ENCODE measurements at places on chromosomes 12 and 14. TPM values are rescaled to one million over a fixed set of nuclear protein-coding genes. Genes with fewer than 3 reads are reported as not detected.
A peak's percentile ranks its signal among the peaks of the same experiment; 100 is the strongest.

DNA sequence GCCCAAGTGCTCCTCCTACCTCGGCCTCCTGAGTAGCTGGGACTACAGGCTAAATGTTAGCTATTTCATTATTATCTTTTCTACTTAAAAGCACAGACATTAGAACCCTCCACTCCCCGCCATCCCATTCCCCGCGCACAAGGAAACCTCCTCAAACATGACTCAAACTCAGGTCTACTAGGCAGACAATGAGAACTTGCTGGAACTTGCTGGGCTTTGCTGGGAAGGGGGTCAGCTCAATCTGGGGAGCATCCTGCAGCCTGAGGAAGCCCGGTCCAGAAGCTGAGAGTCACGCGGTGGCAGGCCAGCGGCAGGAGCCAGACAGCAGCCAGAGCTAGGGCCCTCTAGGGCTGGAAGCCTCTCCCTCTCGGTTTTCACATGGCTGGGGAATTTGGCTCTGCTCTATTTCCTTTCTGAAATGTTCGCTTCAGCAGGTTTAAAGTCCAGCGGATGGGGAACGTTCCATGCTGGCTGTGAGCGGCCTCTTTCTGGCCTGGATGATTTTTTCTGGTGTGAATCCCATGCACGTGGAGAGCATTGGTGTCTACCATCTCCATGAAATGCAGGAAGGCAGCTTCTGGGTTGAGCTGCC, 68.5 kb downstream of the SLC6A12 start:
- peak; percentile 67 for DNase-seq

DNA sequence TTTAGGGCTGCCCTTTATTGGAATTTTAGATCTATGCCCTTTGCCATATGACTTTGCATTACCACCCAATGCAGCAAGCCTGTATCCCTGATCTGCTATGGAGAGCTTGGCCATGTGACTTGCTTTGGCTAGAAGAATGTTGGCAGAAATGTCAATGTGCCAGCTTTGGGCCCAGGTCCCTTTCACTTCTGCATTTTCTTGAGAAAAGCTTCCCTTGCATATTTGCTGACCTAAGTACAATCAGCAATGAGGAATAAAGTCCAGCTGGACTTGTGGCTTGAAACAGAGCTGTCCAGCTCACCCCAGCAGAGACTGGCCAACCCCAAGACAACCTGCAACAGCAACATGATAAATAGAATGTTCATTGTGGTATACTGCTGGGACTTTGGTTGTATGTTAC, 135.9 kb downstream of the PAH start:
- DNase-seq, result no peak

- no peak for DNase-seq
These were observed 45.1 kb downstream of the KCNA1 start for GRCh38 chr12:4954621-4955354.

DNA sequence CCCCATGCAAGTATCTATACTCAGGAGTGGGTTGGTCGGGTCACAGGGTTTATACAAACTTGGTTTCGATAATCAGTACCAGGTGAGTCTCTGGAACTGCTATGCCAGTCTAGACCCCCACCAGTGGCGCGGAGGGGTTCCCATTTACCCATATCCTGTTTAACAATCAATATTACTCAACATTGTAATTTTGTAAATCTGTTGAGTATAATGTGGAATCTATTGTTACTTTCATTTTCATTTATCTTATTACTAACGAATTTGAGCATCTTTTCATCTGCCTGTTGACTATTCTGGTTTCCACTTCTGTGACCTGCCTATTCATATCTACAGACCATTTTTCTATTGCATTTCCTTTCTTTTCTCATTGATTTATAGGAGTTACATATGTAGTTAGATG, 275.2 kb upstream of the CRY1 start:
- no peak for DNase-seq

DNA sequence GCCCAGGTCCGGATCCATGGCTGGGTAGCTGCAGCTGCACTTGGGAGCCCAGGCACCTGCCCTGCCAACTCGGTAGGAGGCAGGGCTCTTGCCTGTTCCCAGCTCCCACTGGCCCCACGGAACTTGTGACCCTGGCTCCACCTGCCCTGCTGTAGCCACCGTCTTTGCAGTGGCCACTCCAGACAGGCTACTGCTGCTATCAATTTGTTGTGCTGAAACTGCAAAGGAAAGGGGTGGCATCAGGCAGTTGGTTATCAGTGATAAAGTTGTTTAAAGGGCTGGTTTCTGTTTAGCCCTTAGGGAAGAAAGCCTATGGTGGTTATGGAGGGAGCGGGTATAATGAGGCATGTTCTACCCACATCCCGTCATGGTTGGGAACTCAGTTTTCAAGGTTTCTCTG, 32.1 kb upstream of the ARID2 start:
- DNase-seq, result no peak

- DNase-seq, result no peak
These were observed 10.6 kb upstream of the PRPF39 start for GRCh38 chr14:45073231-45073879.

DNA sequence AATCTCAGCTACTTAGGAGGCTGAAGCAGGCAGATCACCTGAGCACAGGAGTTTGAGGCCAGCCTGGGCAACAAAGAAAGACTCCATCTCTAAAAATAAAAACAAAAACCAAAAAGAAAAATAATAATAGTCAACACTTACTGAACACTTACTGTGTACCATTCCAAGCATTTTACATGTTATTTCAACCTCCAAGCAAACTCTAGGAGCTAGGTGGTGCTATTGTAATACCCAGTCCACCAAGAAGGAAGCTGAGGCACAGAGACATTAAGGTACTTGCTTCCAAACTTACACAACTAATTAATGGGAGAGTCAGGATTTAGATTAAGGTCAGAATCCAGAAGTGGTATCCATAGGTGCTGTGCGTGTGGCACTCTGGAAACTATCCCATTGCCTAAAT, 13.7 kb upstream of the OR6J1 start:
- no peak for DNase-seq

GRCh38 chr12:45626965-45627364, 102.5 kb upstream of the ARID2 start:
- no peak for DNase-seq

DNA sequence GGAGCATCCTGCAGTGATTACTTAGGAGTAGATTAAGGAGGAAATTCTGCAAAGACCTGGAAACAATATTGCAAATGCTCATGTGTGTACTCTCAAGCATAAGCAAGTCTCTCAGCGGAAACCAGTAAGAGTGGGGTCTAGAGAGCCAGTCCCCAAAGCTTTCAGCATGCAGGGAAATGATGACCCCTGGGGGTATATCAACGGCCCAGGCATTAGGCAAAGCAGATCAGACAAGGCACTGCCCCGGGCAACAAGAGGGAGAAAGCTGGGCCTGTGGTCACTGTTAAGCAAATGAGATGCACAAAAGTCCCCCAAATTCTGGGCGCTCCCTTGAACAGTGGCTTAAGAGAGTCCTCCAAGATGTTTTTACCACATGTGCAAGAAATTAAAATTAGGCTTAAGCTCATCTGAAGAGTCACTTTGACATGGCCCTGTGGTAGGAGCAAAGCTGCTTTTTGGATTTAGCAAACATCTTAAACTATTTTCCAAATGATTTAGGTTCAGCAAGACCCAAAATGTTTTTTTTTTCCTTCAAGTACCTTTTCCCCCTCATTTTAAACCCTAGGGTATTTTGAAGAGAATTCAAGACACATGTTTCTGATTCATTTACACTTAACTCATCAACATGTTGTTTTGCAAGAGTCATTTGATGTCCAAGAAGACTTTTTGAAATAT, 457.1 kb upstream of the TBX3 start:
- no peak for DNase-seq

DNA sequence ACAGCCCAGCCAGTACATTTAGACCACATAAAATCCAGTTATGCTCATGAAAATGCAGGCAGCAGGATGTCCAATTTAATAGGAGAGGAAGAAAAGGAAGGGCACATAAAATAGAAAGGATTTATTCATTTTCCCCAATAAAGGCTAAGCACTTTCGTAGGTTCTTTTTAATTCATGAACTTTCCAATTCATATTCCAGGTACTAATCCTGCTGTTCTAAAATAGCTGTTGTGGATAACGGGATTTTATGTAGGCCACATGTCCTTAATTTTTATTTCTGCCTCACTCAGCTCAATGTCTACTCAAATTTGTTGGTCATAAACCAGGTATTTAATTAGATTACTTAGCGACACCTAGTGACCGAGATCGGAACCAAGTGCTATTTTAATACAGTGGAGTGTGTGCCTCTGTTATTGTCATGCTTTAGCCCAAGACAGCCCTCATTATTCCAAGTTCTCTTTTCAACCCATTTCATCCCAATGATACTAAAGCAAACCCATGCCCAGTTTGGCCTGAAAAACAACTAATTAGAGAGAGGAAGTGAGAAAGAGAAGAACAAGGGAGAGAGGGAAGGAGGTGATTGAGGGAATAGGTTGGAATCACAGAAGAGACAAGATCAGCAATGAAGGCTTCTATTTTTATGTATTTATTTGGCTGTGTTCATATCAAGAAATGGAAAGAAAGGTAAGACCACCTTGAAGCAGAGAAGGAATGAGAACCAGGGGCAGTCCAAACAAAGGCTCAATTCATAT, 45.9 kb upstream of the IFNG-AS1 start:
- DNase-seq, result peak; percentile 77

DNA sequence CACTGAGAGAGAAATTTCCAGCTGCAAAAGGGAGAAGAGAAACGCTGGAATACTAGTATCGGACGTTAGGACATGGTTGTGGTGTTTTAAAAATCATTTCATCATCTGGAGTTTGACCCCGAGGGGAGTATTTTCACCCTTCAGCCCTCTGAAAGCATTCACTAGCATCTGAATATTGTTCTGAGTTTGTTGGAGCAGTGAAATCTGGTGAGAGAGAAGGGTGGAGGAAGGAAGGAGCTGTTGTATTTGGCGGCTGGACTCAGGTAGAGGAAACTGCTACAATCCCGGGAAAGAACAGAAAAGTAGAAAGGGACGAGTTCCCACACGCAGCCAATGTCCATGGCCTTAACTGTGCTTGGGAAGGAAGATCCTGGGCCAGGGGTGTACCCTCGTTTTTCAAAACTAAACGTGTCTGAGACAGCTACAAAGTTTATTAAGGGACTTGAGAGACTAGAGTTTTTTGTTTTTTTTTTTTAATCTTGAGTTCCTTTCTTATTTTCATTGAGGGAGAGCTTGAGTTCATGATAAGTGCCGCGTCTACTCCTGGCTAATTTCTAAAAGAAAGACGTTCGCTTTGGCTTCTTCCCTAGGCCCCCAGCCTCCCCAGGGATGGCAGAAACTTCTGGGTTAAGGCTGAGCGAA, 896 bp upstream of the CDKN1B start:
- no peak for DNase-seq

GRCh38 chr14:100341301-100342031, 18.3 kb downstream of the SLC25A47 start:
- no peak for DNase-seq

DNA sequence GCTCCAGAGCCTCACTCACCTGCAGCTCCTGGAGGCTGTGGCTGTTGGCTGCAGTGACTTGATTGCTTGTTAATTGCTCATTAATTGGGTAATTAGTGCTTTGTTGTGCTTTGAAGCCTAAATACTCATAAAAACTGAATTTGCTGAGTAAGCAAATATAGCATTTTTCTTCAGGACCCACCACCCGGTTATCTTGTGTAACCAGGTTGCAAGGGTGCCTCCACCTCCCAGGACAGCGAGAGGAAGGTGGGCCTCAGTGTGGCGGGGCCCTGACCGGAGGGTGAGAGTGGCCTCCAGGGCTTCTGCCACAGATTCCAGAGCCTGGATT, 48.7 kb downstream of the FBRSL1 start:
- no peak for DNase-seq

DNA sequence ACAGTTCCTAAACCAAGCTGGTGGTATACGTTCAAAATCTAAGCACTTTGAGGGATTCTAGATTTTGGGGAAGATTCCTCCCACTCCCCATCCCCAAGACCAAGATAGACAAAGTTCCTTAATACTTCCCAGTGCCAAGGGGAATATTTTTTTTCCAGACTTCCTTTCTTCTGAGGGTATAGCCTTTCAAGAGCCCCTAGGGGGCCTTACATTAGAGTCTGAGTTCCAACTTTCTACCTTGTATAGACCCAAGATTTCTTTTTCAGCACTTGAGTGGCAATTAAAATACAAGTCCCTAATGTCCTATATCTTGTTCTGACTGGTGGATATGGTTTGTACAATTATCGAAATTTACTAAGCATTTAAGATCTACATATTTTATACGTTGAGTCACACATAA, 28.7 kb upstream of the SOS2 start:
- no peak for DNase-seq

FZD10 gene
- 3.4 TPM for polyA plus RNA-seq

IL23A gene
- 1.1 TPM for polyA plus RNA-seq

ARMH4 gene
- polyA plus RNA-seq, result 69.9 TPM

EIF2B1 gene
- polyA plus RNA-seq, result 67.1 TPM

TMEM229B gene
- polyA plus RNA-seq, result 2.9 TPM

SLC10A1 gene
- polyA plus RNA-seq, result 0.15 TPM

NUMB gene
- polyA plus RNA-seq, result 104 TPM

TPH2 gene
- polyA plus RNA-seq, result 0.18 TPM

ATL1 gene
- polyA plus RNA-seq, result 10.7 TPM

PTGR2 gene
- 13.4 TPM for polyA plus RNA-seq

BATF gene
- polyA plus RNA-seq, result 0.71 TPM

GLS2 gene
- 1.00 TPM for polyA plus RNA-seq

AMN gene
- polyA plus RNA-seq, result 43.3 TPM
